Upper lobe of right lung (tissue), 1 donor: ENCODE measurements at places on chromosomes 3 and 15. TPM values are rescaled to one million over a fixed set of nuclear protein-coding genes. Genes with fewer than 3 reads are reported as not detected.

Gene SLC9C1
- total RNA-seq = not detected

Gene SLMAP
- total RNA-seq = 65.2 TPM

Gene CCR4
- total RNA-seq = 1.2 TPM

GRCh38 chr3:195475614-195476013 is 32.8 kb upstream of the ACAP2 start:
- H3K27ac ChIP-seq = no peak overlapping the region
- no peak for DNase-seq
- H3K27me3 ChIP-seq = no peaks in the 10 kb centered on the region
- no peaks in the 10 kb centered on the region for H3K36me3 ChIP-seq
- no peak overlapping the region for H3K4me3 ChIP-seq

GRCh38 chr3:183779896-183780465 is 45.4 kb downstream of the MAP6D1 start:
- H3K36me3 ChIP-seq = peaks cover 61% of the 10 kb centered on the region
- H3K27ac ChIP-seq = no peak overlapping the region
- no peaks in the 10 kb centered on the region for H3K27me3 ChIP-seq

DNA sequence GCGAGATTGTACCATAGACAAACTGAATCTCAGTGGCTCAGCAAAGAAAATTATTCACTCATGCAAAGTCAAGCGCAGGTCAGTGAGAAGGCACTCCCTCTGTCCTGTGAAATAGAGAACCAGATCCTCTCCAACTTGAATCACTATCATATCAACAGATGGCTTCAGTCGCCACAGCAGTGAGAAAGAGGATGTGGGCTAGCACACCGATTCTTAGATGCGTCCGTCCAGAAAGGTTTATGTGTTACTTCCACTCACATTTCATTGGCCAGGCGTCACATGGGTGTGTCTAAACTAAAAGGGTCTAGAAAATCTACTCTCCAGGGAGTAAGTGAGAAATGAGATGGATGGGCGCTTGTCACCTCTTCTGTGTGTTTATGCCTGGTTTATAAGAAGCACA is 141.6 kb upstream of the KBTBD8 start:
- H3K4me3 ChIP-seq = no peak overlapping the region
- DNase-seq = no peak
- no peaks in the 10 kb centered on the region for H3K27me3 ChIP-seq
- no peaks in the 10 kb centered on the region for H3K4me1 ChIP-seq
